ENCODE measurements at places on chromosomes 11 and 22.

GRCh38 chr11:78504708-78505107 is 70.0 kb downstream of the NARS2 start:
- no peak for DNase-seq

GRCh38 chr11:26891501-26891900 is 102.4 kb upstream of the FIBIN start:
- DNase-seq, result no peak

DNA sequence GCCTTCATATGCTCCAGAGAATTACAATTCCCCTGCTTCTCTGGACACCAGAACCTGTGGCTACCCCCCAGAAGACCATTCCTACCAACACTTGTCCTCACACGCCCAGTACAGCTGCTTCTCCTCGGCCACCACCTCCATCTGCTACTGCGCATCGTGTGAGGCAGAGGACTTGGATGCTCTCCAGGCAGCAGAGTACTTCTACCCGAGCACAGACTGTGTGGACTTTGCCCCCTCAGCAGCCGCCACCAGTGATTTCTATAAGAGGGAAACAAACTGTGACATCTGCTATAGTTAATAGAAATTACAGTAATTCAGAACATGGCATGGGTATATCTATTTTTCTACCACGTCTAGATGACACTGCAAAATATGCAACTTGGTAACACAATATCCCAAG is 9.8 kb downstream of the POU2AF3 start:
- no peak for DNase-seq

DNA sequence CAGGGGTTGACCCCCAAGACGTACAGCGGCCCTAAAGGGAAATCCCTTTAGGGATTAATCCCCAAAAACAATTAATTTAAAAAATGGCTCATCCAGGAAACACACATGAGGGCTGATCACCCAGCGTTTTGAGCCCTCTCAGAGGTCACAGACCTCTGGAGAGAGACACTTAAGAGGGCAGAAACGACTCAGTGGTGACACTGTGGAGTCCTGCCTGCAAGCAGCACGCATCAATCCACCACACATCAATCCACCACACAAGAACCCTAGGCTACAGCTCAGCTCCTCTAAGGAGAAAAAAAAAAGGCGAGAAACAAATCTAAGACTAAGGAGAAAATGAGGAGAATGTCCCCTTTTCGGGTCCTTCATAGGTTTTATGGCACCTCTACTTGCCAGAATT is 12.5 kb upstream of the SELENOH start:
- DNase-seq, result no peak

All from activated CD4-positive, alpha-beta T cell treated with anti-CD3 and anti-CD28 coated beads, Interleukin-2, Interleukin-6, amounts not matched to agents 100 ng/mL and 50 ng/mL, durations not matched to agents 16 hours and 8 hours (primary cell).